Right cardiac atrium (tissue), 5 donors: ENCODE measurements at places on chromosomes 11 and 22. TPM values are rescaled to one million over a fixed set of nuclear protein-coding genes. Genes with fewer than 3 reads are reported as not detected.

The CYP2R1 gene
- 7.7 TPM for polyA plus RNA-seq

The INS gene
- not detected for polyA plus RNA-seq

The ARHGAP8 gene
- 0.02 TPM for polyA plus RNA-seq

The GCAT gene
- polyA plus RNA-seq, result 19.5 TPM

The C11orf52 gene
- 4.1 TPM for polyA plus RNA-seq

The MS4A4A gene
- 5.1 TPM for polyA plus RNA-seq

The SLC5A4 gene
- 0.36 TPM for polyA plus RNA-seq

The TESMIN gene
- polyA plus RNA-seq, result 0.38 TPM

The NCF4 gene
- 3.6 TPM for polyA plus RNA-seq

The PHLDA2 gene
- polyA plus RNA-seq, result 2.0 TPM
